ENCODE measurements at places on chromosomes 3 and 15. TPM values are rescaled to one million over a fixed set of nuclear protein-coding genes. Genes with fewer than 3 reads are reported as not detected.

GRCh38 chr3:16369885-16370284, 104.9 kb downstream of the OXNAD1 start:
- peak overlapping the region; percentile 85 for H3K27ac ChIP-seq
- no peaks in the 10 kb centered on the region for H3K27me3 ChIP-seq
- DNase-seq: peak; percentile 30
- H3K36me3 ChIP-seq: no peaks in the 10 kb centered on the region
- peaks cover 33% of the 10 kb centered on the region for H3K4me1 ChIP-seq
- H3K4me3 ChIP-seq: no peak overlapping the region

Gene REC114
- not detected for total RNA-seq

GRCh38 chr3:171429635-171430034, 30.6 kb downstream of the TNIK start:
- H3K4me1 ChIP-seq: peaks cover 19% of the 10 kb centered on the region
- H3K36me3 ChIP-seq: 0 out of 2 replicates have a peak, but pooled peaks cover 3% of the 10 kb centered on the region
- no peak overlapping the region for H3K4me3 ChIP-seq
- peak; percentile 29 for DNase-seq
- H3K27me3 ChIP-seq: no peaks in the 10 kb centered on the region
- H3K27ac ChIP-seq: no peak overlapping the region

Gene MYO5C
- 22.5 TPM for total RNA-seq

- no peak for DNase-seq
- peaks cover 43% of the 10 kb centered on the region for H3K4me1 ChIP-seq
- no peak overlapping the region for H3K4me3 ChIP-seq
- H3K27ac ChIP-seq: peak overlapping the region; percentile 26
Observed at GRCh38 chr3:52539010-52539653, 2.7 kb downstream of the UQCC5 start.

Gene PLA2G4D
- 0.07 TPM for total RNA-seq

DNA sequence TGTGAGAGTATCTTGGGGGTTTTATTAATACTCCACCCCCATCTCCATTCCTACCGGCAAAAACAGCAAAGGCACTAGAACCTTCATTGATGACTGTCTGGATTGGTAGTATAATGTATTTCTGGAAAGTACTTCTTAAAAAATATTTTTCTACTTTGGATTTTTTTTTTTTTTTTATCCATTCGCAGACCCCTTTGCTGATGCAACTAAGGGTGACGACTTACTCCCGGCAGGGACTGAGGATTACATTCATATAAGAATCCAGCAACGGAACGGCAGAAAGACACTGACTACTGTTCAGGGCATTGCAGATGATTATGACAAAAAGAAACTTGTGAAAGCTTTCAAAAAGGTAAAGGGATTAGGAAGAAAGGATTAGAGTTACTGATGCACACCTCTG, 1.2 kb downstream of the EIF1B start:
- H3K4me1 ChIP-seq: peaks cover 18% of the 10 kb centered on the region
- H3K27me3 ChIP-seq: no peaks in the 10 kb centered on the region
- peak overlapping the region; percentile 97 for H3K4me3 ChIP-seq
- peaks cover 33% of the 10 kb centered on the region for H3K36me3 ChIP-seq

- H3K36me3 ChIP-seq: peaks cover 51% of the 10 kb centered on the region
- H3K4me3 ChIP-seq: no peak overlapping the region
- H3K27me3 ChIP-seq: no peaks in the 10 kb centered on the region
- DNase-seq: no peak
- no peaks in the 10 kb centered on the region for H3K4me1 ChIP-seq
- H3K27ac ChIP-seq: no peak overlapping the region
Observed at GRCh38 chr3:23960649-23961048, 15.6 kb downstream of the NR1D2 start.

Gene FAM3D
- total RNA-seq: 0.53 TPM

Gene MYEF2
- total RNA-seq: 112 TPM

Data from WTC11 (cell line).